Stimulated activated CD4-positive, alpha-beta T cell treated with anti-CD3 and anti-CD28 coated beads, Interleukin-1b, Interleukin-23, amount 100 ng/mL, for 1 hour (primary cell): ENCODE measurements at places on chromosomes 4 and X.

- DNase-seq, result no peak
Measured at GRCh38 chrX:6386837-6387236, 148.1 kb downstream of the VCX3A start.

- no peak for DNase-seq
Measured at GRCh38 chr4:90960433-90960832, 833.2 kb downstream of the CCSER1 start.

DNA sequence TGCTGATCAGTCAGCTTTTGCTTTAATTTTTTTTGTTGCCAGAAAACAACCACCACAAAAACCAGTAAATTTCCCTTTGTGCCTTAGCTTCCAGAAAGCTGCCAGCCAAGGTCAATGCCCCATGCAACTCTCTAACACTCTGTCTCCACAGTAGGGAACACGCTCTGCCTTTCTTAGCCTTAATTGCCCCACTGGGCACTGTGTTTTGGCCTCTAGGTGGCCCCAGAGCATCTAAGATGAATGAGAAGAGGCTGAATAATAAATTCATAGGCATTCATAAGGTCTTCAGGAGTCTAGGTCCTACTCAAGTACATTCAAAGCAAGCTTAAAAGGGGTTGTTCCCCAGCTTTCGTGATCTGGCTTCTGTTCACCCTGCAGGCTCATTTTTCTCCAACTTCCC, 57.7 kb upstream of the PASD1 start:
- no peak for DNase-seq

GRCh38 chr4:142452161-142452855, 393.8 kb downstream of the INPP4B start:
- no peak for DNase-seq

DNA sequence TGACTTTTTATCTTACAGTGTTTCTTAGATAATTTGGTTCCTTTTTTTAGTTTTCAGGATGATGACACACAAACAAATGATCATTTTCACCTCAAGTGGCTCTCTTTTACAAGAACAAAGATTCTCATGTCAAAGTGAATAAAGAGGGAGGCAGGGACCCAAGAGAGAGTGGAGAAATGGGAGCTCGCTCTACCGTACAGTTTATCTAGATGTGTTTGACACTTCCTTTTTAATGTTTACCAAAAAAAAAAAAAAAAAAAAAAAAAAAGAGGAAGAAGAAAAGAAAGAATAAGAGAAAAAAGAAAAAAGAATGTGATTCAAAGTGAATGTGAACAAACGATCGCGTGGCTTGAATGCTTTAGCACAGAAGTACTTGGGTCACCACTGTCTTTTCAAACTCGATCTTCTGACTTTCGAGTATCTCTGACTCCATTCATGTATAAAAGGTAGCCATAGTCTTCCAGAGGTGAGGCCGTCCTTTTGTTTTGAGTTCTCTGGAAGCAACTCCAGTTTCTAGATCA, 75.6 kb upstream of the GRXCR1 start:
- no peak for DNase-seq

DNA sequence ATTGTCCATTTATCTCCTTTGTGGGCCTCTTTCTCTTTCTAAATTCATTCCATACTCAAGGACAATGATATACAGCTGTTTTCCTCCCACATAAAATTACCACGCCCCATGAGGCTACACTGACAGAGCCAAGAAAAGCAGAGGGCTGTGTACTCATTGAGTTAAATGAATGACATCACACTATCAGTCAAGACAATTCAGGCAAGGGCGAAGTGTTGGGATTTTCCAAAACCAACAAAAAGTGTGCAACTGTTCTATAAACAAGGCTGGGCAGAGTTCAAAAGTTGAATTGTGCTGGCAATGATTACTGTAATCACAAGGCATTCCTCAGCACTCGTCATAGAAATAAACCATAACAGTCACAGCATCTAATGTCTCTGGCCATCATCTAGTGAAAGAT, 799.6 kb upstream of the DIAPH2 start:
- no peak for DNase-seq

DNA sequence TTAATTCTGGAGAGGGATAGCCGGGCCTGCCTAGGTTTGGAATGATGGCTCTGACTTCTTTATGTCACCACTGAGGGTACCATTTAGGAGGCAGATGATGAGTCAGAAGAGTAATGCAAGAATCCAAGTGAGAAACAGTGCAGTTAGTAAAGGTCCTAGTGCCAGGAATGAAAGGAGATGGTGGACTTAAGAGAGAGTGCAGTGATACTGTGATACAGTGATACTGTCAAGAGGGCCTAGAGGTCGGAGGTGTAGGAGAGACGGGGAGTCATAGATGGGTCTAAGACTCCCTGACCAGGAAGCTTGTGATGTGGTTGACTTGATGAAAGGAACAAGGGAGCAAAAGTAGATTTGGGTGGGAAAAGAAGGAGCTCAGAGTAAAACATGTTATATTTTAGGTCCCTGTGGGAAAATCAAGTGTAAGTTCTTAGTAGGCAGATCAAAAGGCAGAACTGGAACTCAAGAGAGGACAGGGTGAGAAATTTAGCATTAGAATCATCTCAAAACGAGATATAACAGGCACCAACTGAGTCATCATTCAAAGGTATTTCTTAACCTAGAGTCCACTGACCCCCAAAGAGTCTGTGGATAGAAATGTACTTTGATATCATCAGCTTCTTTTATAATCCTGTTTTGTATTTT, 85.0 kb downstream of the NFKB1 start:
- no peak for DNase-seq

DNA sequence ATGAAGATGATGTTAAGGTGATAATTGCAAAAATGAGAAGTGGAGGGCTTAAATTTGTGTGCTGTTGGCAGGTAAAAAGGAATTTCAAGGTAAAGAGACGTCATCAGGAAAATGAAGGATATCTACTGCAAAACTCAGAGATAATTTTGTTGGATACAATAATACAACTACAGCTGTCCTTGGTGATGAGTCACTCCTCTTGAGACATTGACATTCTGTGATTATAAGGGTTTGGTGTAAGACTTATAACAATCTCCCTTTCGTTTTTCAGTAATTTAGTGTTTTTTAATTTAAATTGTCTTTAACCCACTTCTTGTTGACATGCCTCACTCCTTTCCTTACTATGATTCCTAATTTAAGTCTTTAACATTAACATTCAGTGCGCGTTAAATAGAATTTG, 1074.1 kb upstream of the SLIT2 start:
- no peak for DNase-seq

GRCh38 chr4:86356425-86357210, 3.2 kb downstream of the MAPK10 start:
- no peak for DNase-seq

DNA sequence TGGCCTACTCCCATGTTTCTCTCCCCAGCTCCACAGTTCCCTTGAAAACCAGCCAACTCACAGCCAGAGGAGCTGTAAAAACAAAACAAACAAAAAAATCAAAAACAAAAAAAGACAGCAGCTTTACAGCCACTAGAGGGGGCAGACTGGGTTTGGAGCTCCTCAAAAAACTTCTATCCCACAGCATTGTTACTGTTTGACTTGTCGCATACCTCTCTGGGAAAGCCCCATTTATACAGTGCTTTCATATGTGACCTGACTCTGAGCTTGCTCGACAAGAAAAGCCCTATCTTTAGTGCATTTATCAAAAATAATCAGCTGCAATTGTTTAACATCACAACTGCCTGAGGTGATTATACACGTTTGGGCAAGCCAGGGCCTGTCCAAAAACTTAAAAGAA, 21.6 kb downstream of the TSPAN6 start:
- no peak for DNase-seq

GRCh38 chr4:162461952-162462351, 298.2 kb upstream of the FSTL5 start:
- DNase-seq, result no peak

DNA sequence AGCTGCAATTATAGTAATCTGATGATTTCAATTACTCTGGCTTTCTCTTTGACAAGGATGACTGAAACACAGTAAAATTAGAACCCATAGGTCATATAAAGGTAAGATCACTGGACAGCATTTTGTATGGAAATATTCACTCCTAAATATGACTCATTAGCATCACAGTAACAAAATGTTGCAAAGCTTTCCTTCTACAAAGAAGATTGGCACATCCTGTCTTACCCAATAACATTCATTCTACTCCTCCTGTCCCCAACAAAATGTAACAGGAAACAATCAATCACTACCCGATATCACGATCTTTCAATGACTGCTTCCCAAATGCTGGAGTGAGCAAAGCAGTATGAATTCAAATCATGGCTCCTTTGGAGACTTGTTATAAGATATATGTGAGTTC, 95.3 kb downstream of the FANCB start:
- no peak for DNase-seq

DNA sequence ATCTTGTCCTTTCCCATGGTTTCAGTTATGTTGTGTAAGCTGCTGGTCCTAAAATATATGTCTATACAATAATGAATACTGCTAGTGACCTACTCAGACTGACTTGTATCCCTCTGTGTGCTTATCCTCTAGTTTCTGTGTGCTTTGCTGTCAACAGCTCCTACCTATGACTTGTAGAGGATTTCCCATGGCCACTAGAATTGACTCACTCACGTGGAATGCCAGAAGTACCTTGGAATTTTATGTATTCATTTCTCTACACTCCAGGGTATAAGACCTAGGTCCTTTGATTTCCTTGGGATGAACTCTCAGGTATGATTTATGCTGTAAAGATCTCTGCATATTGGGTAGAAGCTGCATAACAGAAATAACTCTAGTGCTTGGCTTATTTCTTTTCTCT, 279.9 kb upstream of the SLIT2 start:
- DNase-seq, result no peak

DNA sequence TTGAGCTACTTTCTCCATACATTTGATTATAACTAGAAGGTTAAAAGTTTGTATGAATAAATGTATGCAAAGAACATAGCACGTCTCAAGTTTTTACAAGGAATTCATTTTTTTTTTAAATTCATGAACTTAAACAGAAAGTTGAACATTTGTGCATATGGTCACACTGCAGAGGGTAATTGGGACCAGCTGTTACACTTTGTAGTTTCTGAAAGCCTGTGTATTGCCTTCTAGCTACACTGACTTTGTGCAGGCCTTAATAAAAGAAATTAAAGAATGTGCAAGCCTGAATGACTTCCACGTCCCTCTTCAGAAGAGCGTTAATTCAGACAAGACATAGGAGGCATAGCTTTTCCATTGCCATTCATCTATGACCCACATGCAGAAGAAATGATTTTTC, 153.1 kb upstream of the PCDH18 start:
- no peak for DNase-seq

- no peak for DNase-seq
Measured at GRCh38 chr4:181582595-181582994, 660.6 kb upstream of the TENM3 start.

DNA sequence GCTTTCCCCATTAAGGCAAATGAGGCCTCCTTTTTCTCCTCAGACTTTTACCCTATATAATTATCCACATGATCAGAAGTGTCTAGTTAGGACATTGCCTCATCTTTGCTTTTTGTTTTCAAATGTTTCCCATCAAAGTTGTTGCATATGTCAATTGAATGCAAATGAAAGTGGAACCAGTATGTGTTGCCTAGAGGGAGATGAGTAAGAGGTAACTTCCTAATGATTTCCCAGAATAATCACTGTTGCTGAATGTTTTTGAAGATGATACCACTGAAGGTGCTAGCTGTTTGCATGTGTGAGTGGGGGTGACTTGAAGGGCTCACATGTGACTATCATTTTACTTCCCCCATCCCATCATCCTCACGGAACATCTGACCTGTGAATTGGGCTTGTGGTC, 33.9 kb downstream of the PAK3 start:
- no peak for DNase-seq

DNA sequence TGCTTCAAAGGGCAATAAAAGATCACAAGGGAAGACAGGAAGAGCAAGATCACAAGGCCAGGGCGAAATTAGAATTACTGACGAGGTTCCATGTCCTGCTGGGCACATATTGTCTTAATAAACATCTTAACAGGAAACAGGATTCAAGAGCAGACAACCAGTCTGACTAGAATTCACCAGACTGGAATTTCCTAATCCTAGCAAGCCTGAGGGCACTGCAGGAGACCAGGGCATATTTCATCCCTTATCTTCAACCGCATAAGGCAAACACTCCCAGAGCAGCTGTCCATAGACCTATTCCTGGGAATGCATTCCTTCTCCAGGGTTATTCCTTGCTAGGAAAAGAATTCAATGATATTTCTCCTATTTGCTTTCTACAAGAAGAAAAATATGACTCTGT, 12.4 kb upstream of the TDO2 start:
- DNase-seq, result no peak

DNA sequence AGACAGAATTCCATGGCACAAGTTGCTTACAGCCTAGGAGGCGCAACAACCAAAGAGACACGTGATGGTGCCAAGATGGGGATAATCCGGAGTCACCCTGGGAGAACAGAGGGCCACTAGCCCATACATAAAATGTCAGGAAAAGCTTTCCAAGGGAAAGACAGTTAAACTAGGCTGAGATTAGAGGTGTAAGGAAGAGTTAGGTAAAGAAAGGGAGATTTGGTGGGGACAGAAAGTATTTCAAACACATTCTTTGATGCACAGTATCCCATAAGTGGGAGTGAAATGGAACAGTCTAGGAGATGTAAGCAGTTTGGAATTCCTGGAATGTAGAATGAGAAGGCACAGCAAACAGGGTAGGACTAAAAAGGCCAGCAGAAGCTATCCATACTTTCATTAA, 860.9 kb upstream of the LCORL start:
- DNase-seq, result no peak
